ENCODE measurements at places on chromosomes 13 and 19. TPM values are rescaled to one million over a fixed set of nuclear protein-coding genes. Genes with fewer than 3 reads are reported as not detected.

ZNF234 gene
- total RNA-seq: 14.0 TPM

PRMT1 gene
- total RNA-seq: 105 TPM

PLK5 gene
- not detected for total RNA-seq

OR7C1 gene
- not detected for total RNA-seq

ZNF66 gene
- 1.3 TPM for total RNA-seq

KLK12 gene
- total RNA-seq: not detected

VSTM2B gene
- total RNA-seq: not detected

DNA sequence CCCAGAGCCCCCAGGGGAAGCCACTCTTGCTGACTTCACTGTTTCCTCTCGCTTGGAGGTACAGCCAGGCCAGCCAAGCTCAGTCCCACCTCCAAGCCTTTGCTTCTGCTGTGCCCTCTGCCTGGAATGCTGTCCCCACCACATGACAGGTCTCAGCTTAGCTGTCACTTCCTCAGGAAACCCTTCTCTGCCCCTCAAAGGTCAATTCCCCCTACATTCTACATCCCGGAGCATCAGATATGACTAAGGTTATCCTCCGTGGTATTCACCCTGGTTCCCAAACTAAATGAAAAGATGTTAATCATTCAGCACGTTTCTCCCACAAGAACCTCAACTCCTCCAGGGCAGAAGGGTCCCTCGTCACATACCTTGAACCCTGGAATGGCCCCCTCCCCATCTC lies 53.5 kb downstream of the PTPRS start:
- no peaks in the 10 kb centered on the region for H3K27me3 ChIP-seq
- H3K27ac ChIP-seq: no peak overlapping the region
- H3K4me3 ChIP-seq: no peak overlapping the region
- H3K36me3 ChIP-seq: peaks cover 7% of the 10 kb centered on the region
- no peak for DNase-seq
- H3K4me1 ChIP-seq: peaks cover 12% of the 10 kb centered on the region

- peak overlapping the region; percentile 19 for H3K27ac ChIP-seq
- H3K36me3 ChIP-seq: no peaks in the 10 kb centered on the region
- H3K27me3 ChIP-seq: no peaks in the 10 kb centered on the region
- no peak for DNase-seq
Measured at GRCh38 chr13:35512271-35512920, 35.9 kb upstream of the MAB21L1 start.

DNA sequence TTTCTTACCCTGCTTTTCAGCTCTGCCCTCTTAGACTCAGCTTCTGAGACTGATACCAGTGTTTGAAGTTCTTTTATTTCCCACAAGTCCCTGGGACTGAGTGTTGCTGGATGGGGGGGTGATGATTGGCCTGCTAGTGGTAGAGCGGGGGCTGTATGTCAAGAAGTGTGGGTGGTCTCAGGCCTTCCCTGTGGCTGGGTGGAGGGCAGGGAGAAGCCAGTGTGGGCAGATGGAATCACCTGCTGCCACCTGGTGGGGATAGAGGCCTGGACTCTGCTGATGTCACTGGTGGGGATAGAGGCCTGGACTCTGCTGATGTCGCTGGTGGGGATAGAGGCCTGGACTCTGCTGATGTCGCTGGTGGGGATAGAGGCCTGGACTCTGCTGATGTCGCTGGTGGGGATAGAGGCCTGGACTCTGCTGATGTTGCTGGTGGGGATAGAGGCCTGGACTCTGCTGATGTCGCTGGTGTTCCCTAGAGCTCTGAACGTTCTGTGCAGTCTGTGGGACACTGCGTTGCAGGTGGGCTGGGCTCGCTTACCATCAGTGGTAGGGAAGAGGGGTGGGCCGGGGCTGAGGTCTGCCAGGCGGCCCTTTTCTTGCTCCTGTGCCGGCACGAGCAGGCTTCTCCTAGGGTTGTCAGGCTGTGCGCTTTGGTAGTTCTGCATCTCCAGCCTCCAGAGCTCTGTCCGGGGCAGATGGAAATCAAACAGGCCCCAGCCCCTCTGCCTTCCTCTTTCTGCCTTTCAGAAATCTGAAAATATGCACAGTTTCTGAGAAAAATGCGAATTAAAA lies 101.3 kb downstream of the ARHGEF7 start:
- H3K27me3 ChIP-seq: no peaks in the 10 kb centered on the region
- H3K4me3 ChIP-seq: no peak overlapping the region
- H3K27ac ChIP-seq: peak overlapping the region; percentile 87
- H3K4me1 ChIP-seq: peaks cover 89% of the 10 kb centered on the region
- no peak for DNase-seq
- H3K36me3 ChIP-seq: peaks cover 7% of the 10 kb centered on the region

GRCh38 chr19:17328517-17329365 lies 5.9 kb downstream of the ANO8 start:
- H3K36me3 ChIP-seq: peaks cover 8% of the 10 kb centered on the region
- H3K27ac ChIP-seq: no peak overlapping the region
- no peaks in the 10 kb centered on the region for H3K27me3 ChIP-seq
- H3K4me1 ChIP-seq: peaks cover 9% of the 10 kb centered on the region
- no peak overlapping the region for H3K4me3 ChIP-seq

- H3K4me1 ChIP-seq: peaks cover 13% of the 10 kb centered on the region
- no peaks in the 10 kb centered on the region for H3K27me3 ChIP-seq
- H3K36me3 ChIP-seq: peaks cover 2% of the 10 kb centered on the region
- no peak for DNase-seq
Measured at GRCh38 chr19:45632468-45633196, 6.6 kb downstream of the EML2 start.

DNA sequence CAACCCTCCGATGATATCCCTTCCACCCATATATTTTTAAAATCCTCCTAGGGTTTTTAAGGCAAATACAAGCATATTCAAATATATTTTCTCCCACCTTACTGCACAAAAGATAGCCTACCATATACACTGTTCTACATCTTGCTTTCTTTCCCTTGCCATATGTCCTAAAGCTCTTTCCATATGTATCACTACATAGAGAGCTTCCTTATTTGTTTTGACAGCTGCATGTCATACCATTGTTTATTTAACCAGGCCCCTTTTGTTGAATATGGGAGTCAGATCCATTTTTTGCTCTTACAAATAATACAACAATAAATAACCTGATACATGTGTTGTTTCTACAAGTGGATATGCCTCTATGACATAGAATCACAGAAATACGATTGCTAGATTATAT lies 32.8 kb upstream of the WDFY2 start:
- H3K27me3 ChIP-seq: peaks cover 4% of the 10 kb centered on the region
- no peak for DNase-seq
- H3K4me3 ChIP-seq: no peak overlapping the region
- H3K36me3 ChIP-seq: no peaks in the 10 kb centered on the region

GRCh38 chr13:111343186-111343805 lies 22.9 kb downstream of the TEX29 start:
- H3K36me3 ChIP-seq: peaks cover 33% of the 10 kb centered on the region
- no peaks in the 10 kb centered on the region for H3K27me3 ChIP-seq
- no peak overlapping the region for H3K27ac ChIP-seq
- DNase-seq: no peak

DNA sequence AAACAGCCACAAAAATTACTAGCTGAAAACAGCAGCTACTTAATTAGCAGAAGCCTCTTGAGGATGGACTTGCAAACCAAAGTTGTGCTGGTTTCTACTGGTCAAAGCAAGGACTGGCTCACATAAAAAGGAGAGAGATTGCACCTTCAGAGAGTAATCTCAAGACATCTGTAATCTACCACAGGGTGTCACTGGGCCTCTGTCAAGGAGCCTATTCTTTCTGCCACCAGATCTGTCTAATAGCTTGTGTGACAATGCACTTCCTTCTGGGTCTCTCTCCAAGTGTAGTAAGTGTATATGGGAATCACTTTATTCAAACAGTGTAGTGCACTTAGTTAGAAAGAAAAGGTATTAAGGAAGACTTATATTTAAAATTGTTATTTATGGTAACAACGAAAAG lies 24.4 kb upstream of the ZNF561 start:
- H3K4me3 ChIP-seq: no peak overlapping the region
- no peak overlapping the region for H3K27ac ChIP-seq
- no peak for DNase-seq

DNA sequence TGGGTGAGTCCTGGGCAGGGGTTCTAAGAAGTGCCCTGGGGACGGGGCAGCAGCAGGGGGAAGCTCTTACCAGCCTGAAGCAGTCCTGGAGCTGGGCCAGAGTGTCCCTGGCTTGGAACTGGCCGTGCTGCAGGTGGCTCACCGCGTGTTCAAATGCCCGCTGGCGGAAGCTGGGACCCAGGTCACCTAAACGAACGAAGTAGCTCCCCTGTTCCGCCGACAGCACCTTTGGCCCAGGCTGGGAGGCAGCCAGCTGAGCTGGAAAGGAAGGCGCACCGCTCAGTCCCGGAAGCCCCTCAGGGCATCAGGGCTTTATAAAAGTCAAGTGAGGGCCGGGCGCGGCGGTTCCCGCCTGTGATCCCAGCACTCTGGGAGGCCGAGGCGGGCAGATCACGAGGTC lies 9.6 kb downstream of the PLIN4 start:
- peaks cover 5% of the 10 kb centered on the region for H3K36me3 ChIP-seq
- DNase-seq: no peak
- H3K4me1 ChIP-seq: peaks cover 7% of the 10 kb centered on the region
- no peak overlapping the region for H3K4me3 ChIP-seq
- no peak overlapping the region for H3K27ac ChIP-seq

GRCh38 chr13:73201626-73202025 lies 142.8 kb downstream of the KLF5 start:
- no peak overlapping the region for H3K4me3 ChIP-seq
- H3K36me3 ChIP-seq: no peaks in the 10 kb centered on the region
- peaks cover 10% of the 10 kb centered on the region for H3K27me3 ChIP-seq
- DNase-seq: no peak
- H3K4me1 ChIP-seq: no peaks in the 10 kb centered on the region

DNA sequence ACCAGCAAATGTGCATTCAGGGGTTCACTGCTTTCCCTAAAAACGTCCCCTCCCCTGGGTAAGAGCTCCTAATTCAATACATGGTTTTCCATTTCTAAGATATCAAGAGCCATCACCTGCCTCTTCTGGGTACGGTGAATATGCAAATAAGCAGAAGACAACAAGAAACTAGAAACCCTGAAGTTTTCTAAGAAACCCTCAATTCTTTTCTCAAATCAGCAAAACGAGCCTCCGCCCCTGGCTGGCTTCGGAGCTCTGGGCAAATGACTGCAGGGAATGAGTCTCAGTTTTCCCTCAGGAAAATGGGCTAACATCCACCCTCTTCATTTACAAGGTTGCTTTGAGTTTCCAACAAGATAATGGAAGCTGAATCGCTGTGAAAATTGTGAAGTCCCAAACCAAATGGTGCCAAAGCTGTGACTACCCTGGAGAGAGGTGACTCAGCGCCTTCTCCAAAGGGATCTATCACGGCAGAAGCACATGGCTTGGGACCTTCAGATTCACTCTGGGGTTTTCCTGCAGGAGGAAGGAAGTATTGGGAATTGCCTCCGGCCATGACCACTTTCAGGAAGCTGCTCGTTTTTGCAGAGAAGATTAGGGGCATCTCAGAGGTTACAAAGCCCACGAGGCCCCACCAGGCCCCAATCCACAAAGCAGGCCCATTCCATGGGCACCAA lies 26.6 kb downstream of the KLF2 start:
- no peaks in the 10 kb centered on the region for H3K27me3 ChIP-seq
- H3K4me1 ChIP-seq: peaks cover 6% of the 10 kb centered on the region
- H3K4me3 ChIP-seq: no peak overlapping the region

- no peaks in the 10 kb centered on the region for H3K27me3 ChIP-seq
- H3K4me1 ChIP-seq: peaks cover 12% of the 10 kb centered on the region
- no peak for DNase-seq
- H3K4me3 ChIP-seq: no peak overlapping the region
- no peak overlapping the region for H3K27ac ChIP-seq
- H3K36me3 ChIP-seq: no peaks in the 10 kb centered on the region
Measured at GRCh38 chr13:32902874-32903273, 113.3 kb upstream of the KL start.

GRCh38 chr13:51397262-51397941 lies 55.4 kb downstream of the INTS6 start:
- peaks cover 4% of the 10 kb centered on the region for H3K36me3 ChIP-seq
- DNase-seq: no peak
- H3K27me3 ChIP-seq: no peaks in the 10 kb centered on the region
- peak overlapping the region; percentile 94 for H3K27ac ChIP-seq
- H3K4me3 ChIP-seq: no peak overlapping the region

Data from chondrocyte (in vitro differentiated cells).